Tongue (tissue), 3 donors: ENCODE measurements at places on chromosomes 11 and 22. TPM values are rescaled to one million over a fixed set of nuclear protein-coding genes. Genes with fewer than 3 reads are reported as not detected.
A peak's percentile ranks its signal among the peaks of the same experiment; 100 is the strongest.

DNA sequence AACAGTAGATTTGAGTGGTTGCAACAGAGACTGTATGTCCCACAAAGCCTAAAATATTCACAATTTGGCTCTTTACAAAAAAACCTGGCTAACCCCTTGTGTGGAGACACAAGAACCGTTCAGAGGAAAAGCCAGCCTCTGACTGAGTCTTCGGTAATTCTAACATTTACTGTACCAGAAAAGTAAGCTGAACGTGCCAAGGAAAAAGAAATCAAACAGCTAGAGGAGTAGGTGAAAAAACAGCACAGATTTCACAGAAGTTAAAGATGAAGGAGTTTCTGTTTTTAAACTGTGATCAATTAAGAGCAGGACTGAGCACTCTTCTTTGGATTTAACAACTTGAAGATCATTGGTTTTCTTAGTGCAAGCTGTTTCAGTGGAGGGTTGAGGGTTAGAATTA is 424.7 kb upstream of the KIRREL3 start:
- no peak for DNase-seq

DNA sequence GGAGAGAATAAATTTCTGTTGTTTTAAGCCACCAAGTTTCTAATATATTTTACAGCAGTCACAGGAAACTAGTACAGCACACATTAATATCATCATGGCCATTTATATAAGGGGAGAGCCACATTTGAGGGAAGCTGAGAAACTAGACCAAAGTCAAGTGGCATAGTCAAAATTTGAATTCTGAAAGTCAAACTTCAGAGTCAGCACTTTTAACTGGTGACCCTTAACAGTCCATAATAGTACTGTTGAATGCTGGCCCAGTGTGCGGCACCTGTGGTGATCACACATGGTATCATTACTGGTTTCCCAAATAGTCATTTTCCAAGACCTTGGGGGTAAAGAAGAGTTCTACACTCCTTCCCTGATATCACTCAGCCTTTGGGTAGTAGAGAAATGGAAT is 44.3 kb upstream of the PAX6 start:
- DNase-seq = no peak

DNA sequence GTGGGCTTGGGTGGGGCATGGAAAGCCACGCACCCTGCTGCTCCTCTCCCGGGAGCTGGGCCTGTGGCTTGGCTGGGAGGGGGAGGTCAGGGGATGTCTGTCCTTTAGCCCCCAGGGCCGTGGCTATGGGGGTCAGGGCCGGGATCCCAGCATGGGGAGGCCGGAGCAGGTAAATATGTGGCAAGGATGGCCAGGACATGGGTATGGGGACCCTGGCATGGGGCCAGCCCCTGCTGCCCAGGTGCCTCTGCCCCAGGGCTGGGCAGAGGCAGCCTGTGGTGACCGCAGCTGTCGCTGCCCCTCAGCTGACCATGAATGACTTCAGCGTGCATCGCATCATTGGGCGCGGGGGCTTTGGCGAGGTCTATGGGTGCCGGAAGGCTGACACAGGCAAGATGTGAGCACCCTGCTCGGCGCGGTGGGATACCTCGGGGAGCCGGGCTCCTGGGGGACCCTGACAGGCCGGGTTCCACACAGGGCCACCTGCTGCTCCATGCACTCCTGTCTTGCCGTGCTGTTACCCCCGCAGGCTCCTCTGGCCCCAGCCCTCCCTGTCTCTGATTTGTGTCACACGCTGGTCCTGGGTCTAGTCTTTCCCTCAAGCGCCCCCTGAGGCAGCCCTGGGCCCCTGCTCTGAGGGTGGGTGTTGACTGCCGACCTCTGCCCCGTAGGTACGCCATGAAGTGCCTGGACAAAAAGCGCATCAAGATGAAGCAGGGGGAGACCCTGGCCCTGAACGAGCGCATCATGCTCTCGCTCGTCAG is 8.1 kb upstream of the ANKRD13D start:
- no peak for DNase-seq

DNA sequence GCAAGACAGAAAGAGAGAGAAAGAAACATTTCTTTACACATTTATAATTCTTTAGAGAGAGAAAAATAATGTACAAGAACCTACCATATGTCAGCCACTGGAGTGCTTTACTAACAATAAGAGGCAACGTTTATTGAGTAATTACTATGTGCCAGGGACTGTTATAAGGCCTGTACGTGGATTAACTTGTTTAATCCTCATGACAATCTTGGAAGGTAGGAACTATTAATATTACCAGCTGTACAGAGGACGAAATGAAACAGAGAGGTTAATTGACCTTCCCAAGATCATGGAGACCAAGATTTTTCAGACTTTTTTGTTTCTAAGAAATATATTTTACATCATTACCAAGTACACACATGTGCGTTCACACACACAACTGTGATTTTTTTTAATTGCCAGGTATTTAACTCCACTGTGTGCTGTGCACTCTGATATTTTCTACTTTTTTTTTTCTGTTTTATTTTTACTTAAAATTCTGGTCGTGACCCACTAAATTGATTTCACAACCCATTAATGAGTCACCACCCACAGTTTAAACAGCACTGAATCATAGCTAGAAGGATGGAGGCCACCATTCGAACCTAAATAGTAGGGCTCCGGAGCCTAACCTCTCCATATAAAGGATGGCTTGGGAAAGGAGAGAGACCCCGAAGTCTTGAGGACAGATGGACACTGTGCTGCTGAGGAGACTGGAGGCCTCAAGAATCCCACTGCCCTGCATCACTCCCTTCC is 21.4 kb downstream of the CREB3L1 start:
- no peak for DNase-seq

DNA sequence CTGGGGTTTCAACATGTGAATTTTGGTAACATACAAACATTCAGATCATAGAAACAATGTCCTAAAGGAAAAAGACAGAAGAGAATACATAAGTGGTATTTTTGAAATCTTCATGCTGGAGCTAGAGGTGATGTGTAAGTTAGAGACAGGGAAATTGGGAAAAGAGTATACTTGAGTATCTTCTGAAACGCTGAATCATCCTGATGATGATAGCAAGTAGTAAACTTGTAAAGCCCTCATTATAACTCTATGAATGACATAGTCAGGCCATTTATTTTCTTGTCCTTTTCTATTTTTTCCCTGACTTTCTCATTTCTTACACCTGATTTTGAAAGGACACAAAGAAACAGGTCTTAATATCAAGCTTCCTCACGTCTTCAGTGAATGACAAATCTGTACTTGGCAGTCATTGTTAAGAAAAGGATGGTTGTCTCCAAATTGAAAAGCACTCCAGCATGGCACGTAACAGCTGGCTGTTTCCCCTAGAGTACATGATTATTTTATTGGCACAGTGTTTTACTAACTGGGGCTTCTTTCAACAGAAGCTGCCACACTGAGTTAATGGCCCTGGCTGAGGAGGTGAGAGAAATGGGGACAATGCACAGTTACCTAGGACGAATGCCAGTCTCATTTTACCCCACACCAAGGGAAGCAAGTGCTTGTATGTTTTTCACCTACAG is 140.7 kb upstream of the CTSC start:
- DNase-seq = peak; percentile 70

DNA sequence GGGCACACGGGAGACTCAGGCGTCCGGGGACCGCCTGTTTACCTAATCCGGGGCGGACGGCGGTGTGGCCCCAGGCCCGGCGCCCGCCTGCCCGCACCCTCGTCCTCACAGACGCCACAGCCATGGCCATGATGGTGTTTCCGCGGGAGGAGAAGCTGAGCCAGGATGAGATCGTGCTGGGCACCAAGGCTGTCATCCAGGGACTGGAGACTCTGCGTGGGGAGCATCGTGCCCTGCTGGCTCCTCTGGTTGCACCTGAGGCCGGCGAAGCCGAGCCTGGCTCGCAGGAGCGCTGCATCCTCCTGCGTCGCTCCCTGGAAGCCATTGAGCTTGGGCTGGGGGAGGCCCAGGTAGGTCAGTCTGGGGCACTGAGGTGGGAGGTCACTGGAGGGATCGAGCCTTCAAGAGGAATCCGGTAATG is 10.0 kb upstream of the RAB1B start:
- no peak for DNase-seq

- no peak for DNase-seq
These were observed 1.9 kb downstream of the RPLP2 start for GRCh38 chr11:811446-812245.

GRCh38 chr22:27011133-27011532 is 353.7 kb downstream of the MIAT start:
- no peak for DNase-seq

DNA sequence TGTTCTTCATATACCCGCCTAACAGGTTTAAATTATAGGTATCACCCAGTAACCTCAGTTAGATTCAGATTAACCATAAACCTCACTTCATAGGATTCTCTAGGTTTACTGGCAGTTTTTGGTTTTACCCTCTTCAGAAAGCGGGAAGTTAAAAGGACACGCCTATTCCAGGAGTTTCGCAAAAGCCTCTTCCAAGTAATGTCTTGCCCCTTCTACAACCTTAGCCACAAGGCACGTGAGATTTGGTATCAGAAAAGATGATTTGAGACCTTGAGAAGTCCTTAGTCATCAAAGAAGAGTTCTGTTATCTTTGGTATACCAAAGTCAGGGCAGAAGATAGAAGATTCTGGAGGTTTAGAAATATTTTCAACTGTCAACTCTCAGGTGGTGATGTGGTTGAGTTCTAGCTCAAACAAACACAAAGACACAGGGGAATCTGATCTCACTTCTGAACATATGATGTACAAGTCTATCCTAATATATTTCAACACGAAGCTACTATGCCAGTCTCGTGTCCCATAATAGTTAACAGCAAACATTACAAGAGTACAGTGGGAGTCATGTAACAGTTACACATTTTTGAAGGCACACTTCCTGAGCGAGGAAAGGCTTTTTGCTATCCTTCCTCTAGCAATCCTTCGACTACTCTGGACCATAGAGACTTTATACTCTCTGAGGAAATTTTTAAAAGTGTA is 103.5 kb downstream of the USP35 start:
- no peak for DNase-seq

DNA sequence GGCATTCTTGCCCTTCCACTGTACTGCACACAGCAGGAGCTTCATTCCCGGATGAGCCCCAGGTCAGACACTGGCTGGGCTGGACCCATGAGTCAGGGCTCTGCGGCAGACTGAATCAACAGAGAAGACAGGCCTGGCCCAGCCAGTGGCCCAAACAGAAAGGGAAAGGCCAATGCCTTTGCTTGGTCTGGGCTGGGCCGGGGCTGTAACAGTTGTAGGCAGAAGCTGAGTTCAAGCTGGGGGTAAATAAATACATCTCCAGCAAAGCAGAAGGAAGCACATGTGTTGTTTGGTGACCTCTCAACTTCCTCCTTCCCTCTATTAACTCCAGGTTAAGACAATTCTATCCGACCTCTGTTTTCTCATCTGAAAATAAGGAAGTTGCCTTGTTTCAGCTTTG is 1.8 kb upstream of the SMIM35 start:
- DNase-seq = no peak

DNA sequence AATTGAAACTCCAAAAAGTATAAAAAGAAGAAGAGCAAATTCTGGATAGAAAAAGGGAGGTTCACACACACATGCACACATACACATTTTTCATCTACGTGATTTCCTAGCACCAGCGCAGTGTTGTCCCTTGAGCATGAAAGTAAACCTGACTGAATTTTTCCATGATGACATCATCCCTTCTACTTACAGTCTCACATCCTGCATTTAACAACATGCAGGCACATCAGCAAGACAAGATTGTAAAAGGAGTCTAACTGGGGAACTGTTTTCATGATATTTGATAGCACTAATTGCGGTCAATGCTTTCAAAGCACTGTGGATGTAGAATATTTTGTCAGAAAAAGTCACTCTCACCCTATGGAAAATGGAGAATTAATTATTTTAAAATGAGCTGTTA is 36.6 kb downstream of the GAS2 start:
- peak; percentile 92 for DNase-seq

DNA sequence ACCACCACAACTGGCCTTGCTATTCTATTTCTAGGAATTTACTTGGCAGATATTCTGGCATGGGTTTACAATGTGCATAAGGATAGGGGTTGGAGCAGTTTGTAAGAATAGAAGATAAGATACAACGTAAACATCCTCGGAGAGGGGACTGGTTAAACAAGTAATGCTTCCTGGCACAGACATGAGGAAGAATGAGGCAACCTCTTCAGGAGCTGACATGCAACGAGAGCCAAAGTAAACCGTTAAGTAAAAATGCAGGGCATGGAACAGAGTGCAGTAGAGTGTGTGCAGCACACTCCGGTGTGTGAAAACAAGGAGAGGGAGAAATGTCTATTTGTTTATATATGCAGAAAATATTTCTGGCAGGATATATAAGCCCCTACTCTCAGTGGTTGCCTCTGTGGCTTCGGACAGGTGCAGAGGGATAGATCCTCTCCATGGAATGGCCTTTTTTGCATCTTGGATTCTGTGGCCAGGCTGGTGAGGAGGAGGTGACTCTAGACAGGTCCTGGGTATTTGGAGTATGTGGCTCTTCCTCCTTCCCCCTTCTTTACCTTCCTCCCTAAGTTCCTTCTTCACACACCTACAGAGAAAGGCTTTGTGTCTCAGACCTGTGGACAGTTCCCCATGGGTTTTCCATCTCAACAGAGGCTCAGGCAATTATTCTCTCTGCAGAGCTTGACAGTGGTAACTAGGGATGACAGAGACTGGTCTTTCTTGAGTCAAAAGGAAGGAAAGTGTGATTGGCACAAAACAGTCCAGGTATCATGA is 2.5 kb downstream of the RAB36 start:
- DNase-seq = peak; percentile 63

GRCh38 chr22:33361581-33361980 is 303.4 kb upstream of the SYN3 start:
- DNase-seq = no peak

DNA sequence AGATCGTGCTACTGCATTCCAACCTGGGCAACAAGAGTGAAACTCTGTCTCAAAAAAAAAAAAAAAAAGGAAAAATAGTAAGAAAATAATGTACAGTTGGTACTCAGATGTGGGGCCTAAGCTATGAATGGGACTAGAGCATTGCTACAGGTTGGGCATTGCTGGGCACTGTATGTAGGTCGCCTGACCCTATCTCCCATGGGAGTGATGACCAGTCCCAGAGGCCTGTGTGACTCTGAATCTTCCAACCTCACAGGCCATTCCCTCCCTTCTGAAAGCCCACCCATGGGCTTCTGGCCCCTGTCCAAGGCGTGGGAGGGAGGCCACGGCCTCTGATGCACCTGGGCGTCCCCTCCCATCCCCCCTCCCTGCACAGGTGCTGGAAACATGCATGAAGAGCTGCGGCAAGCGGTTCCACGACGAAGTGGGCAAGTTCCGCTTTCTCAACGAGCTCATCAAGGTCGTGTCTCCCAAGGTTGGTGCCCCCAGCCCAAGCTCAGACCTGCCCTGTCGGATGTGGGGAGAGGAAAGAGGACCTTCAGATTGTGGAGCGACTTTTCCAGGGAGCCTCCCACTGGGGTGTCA is 9.5 kb downstream of the GGA1 start:
- no peak for DNase-seq

GRCh38 chr22:18987765-18988164 is 51.7 kb upstream of the PRODH start:
- DNase-seq = no peak

YPEL4 gene
- 1.1 TPM for total RNA-seq

TNNI2 gene
- total RNA-seq = 3,551 TPM

HEPACAM gene
- 0.21 TPM for total RNA-seq

MAP4K2 gene
- 13.1 TPM for total RNA-seq

DDTL gene
- not detected for total RNA-seq

CLTCL1 gene
- total RNA-seq = 60.1 TPM

ZNF280A gene
- total RNA-seq = not detected
